HEK293T (cell line): ENCODE measurements at places on chromosomes 3 and 15.

- no peak for DNase-seq
Observed at GRCh38 chr15:45363334-45363733, 15.0 kb downstream of the GATM start.

- no peak for DNase-seq
Observed at GRCh38 chr15:51108933-51109550, 14.3 kb upstream of the TNFAIP8L3 start.

DNA sequence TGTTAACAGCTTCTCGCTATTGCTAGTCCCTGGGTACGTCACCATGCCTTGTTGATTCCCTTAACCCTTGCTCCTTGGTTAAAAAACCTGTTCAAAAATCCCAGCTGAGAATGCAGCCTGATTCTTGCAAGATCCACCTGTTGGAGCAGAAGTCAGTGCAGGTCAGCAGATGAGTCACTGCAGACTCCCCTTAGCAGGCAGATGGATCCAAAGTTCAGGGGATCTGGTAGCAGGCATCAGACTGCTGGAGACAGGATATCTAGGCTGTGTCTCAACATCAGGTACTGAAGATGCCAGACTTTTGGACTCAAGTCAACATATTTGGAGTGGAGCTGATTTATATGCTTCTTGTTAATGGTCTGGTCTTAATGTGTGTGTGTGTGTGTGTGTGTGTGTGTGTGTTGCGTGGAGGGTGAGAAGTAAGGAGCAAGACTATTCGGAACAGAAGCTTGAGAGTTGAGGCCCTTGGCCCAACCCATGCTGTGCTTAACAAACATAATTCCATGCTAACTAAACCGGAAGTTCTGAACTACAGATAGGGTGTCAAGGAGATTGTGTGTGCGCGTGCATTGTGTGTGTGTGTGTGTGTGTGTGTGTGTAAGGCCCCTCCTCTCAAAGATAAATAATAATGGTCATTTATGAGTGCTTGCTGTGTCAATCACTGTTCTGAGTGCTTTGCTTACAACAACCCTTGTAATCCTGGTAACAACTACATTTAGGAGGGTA lies 1.0 kb upstream of the C3orf52 start:
- no peak for DNase-seq

DNA sequence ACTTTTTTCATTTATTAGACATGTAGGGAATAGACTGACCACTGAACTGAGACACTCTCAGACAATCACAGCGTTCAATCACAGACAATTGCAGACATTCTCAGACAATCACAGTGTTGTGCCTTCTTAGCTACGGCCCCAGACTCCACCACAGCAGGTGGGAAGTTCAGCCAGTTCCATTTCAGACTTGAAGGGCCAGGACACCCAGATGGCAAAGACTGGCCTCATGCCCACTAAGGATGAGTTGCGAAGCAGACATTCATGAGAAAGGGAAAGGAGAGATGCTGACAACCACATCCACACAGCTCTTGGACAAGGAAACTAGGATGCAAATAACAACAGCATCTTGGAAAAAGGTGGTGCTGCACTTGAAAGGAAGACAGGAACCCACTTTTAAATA lies 21.9 kb upstream of the ALDH1L1 start:
- DNase-seq = no peak

- no peak for DNase-seq
Observed at GRCh38 chr3:5568451-5568850, 380.9 kb downstream of the EDEM1 start.

DNA sequence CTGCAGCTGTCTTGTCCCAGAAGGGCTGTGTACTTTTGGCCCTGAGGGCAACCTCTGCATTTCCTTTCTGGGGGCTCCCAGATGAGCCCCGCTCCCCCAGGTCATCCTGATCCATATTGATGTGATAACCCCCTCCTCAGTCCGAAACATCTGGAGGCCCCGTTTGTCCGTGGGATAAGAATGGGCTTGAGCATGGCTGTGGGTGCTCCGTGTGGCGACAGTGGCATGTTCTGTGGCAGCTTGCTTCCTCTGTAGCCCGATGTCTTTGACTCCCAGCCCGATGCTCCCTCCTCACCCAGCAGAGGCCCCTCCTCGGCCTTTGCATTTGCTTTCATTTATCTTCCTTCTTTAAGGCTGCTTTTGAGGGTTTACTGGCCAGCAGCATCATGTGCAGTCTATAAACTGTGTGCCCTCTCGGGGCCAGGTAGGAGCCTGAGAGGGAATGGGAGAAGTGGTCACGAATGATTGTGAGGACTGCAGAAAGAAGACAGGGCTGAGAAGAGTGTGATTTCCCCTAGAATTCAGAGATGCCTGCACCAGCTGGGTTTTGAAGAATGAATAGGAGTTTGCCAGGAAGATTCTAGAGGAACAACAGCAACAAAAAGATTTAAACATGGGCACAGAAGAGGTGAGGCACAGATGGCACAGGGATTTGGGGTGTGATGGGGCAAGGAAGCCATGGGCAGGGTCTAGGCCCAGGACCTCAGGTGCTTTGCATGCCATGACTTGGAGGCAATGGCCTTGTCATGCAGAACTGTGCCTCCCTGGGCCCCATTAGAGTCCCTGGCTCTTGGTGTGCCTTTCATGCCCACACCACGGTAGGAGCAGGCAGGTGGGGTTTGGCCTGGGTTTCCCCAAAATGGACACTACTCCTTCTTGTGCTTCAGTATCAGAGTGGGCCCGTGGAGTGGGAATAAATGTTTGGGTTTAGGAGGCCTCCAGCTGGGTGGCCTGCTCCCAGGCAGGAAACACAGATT lies 34.2 kb downstream of the APBA2 start:
- DNase-seq = no peak

DNA sequence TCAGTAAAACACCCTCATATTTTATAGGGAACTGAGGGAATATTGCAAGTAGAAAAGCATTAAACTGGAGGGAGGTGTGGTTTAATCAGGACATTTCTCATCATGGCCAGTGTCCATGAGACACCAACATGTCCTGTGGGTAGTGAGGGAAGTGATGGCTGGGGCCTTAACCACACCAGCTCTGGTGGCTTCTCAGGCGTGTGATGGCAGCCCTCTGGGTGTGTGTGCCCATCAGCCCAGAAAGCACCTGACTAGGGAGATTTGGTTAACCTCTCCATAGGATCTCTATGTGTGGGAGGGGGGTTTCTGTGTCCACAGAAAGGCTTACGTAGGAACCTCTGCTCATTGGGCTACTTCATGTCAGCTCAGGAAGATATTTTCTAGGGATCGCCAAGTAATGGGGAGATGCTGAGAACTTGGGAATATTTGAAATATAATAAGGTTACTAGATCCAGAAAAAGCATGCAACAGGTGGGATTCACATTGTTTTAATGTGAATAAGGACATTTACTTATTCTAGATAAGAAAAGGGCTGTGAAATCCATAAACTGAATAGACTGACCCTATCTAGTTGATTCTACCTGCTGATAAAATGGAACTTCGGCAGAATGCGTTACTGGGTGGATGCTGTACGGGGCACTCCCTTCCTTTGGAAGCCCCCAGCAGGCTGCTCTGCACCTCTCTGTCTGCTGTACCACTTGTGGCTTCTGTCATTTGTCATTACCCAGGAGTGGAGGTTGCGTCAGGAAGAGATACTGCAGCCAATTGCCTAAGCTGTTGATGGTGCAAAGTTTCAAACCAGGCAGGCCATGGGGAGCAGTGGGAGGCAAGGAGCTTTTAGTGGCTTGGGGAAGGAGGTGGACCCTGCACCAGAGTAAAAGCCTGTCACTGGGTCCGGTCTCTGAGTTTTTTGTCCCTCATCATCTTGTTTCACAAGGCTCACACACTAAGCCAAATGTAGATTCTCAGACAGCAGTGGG lies 21.5 kb downstream of the PDHB start:
- DNase-seq = no peak

- DNase-seq = no peak
Observed at GRCh38 chr3:148599481-148599880, 98.2 kb upstream of the AGTR1 start.

- DNase-seq = no peak
Observed at GRCh38 chr15:96237002-96237401, 93.5 kb upstream of the NR2F2 start.

DNA sequence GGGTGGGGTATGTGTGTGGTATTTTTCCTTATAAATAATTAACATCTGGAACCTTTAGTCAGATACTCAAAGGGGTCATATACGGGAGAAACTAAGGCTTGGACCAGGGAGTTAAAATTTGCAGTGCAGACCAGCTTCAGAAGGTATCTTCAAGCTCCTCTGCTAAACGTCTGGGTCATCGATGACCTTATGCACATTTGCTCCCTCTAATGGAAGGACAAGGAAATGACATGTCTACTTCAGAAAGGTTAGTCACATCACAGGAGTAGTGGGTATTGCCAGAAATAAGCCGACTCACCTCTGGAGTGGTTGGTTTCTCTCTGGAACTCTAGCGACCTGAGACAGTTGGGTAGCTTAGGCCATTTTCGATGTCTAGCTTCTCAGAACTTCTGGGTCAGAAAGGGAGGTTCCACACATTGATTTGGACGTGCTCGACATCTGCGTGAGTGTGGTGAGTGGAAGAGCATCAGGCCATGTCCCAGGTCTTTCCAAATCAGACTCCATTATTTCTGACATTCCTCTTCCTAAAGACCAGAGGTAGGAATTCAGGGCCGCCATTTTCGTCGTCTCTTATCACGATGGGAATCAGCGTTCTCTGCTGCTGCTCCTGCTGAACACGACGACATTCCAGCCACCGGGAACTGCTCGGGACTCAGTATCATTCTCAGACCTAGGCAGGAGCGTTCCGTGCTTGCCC lies 31.8 kb upstream of the RASA2 start:
- peak; percentile 77 for DNase-seq

- DNase-seq = no peak
Observed at GRCh38 chr3:19030522-19030839, 117.8 kb upstream of the KCNH8 start.

DNA sequence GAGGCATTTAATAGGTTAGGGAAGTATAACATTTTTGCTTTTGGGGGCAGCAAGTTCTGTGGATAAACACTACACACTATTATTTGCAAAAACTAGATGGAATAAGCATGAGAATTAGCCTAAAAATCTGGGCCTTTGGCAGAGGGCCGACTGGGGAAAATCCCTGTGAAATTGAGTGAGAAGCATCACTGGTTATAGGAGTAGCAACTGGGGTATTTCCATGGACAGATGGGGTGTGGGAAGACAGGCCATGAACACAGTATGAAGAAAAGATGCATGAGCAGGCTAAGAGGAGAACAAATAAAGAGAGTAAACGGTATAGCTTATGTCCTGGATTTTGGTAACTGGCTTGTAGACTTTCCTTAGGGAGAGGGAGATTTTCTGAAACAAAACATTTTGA lies 32.9 kb upstream of the CSPG5 start:
- no peak for DNase-seq

- DNase-seq = no peak
Observed at GRCh38 chr15:42184736-42185135, 23.4 kb downstream of the VPS39 start.

- DNase-seq = peak; percentile 62
Observed at GRCh38 chr15:75454471-75455378, 3.2 kb upstream of the SIN3A start.

DNA sequence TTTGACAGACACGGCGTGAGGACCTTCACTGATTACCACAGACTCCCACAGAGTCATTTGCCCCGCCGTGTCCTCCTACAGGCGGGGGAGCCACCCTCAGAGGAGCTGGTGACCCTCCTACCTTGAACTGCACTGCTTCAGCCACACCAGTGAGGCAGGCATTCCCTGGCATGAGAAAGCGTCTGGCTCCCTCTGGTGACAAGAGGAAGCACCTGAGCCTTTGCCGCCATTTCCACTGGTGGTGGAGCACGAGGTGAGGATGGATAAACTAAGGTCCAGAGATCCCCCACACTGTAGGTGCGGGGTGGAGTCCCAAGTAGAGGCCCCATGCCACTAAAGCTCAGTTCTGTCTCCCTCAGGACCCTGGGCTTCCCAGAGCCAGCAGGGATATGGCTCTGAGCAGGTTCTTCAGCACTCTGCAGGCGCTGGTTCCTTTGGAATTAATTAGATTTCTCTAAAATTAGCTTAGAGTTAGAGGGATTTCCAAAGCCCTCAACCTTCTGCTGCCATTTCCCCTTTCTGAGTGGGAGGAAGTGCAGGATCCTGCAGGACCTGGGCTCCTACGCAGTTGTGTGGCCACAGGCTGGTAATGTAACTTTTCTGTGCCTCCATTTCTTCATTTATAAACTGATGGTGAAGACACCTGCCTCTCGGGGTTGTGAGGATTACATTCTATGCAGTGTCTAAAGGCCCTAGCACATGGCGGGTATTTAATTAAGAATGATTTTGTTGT lies 224.0 kb downstream of the SLCO3A1 start:
- DNase-seq = peak; percentile 65

DNA sequence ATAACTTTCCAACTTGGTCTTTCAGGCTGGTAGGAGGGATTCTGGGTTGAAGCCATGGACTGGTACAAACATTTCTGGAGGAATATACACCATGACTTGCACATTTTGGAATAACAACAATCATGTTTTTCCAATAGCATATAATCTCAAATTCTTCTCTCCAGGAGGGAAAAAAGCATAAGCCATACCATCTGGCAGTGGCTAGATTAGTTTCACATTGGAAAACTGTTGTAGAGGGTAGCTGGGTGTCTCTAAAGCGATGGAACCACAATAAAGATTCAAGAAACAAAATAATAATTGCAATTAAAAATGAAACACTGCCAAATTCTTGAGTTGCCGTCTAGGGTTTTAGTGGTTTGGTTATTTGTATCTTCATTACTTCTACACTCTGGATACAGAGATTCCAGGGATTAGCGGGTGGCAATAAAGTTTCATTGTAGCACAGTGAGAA lies 278.5 kb upstream of the RASGRP1 start:
- DNase-seq = no peak

DNA sequence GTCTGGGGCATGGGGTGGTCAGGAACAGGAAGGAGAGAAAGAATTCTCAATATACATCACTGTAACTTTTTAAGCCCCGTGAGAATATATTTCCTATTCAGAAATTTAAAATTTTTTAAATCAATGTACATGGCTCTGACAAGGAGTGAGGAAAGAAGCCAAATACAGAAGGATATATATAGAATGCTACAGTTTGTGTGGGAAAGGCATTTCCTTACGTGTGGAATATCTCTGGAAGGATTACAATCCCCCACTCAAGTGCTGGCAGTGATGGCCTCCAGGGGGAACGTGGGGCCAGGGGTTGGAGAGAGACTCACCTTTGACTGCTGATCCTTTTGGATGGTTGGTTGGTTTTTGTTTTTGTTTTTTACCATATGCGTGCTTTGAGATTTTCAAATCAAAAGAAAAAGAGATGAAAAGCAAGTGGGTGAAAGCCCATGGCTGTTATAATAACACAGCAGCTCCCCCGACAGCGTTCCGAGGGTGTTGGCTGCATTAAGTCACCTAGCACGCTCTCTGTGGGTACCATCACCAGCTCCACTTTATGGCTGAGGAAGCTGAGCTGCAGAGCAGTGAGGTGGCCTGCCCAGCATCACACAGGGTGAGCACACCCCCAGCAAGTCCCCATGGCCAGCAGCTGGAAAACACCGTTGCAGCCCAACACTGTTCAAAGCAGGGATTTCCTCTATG lies 39.9 kb downstream of the TPRA1 start:
- no peak for DNase-seq

DNA sequence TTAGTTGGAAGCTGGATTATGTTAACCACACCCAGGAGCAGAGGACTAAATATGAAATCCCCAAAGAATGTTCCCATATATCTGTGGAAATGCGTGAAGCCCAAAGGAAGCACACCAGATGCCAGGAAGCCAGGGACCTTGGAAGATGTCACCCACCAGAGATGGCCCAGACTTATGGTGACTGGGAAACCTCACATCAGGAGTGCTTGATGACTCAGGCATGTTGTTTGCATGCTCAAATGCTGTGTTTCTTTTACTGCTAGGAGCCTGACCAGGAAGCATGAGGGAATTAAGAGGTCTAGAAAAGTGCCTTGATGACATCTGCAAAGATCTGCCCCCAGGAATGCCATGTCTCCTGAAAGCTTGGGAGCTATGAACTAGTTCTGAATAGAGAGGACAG lies 109.0 kb upstream of the SLC2A2 start:
- DNase-seq = no peak

GRCh38 chr3:173676094-173676493 lies 278.6 kb downstream of the NLGN1 start:
- no peak for DNase-seq
